Activated CD4-positive, alpha-beta T cell treated with anti-CD3 and anti-CD28 coated beads, Interleukin-2, Interleukin-6, amounts not matched to agents 100 ng/mL and 50 ng/mL, durations not matched to agents 16 hours and 8 hours (primary cell): ENCODE measurements at places on chromosomes 7 and 10.

DNA sequence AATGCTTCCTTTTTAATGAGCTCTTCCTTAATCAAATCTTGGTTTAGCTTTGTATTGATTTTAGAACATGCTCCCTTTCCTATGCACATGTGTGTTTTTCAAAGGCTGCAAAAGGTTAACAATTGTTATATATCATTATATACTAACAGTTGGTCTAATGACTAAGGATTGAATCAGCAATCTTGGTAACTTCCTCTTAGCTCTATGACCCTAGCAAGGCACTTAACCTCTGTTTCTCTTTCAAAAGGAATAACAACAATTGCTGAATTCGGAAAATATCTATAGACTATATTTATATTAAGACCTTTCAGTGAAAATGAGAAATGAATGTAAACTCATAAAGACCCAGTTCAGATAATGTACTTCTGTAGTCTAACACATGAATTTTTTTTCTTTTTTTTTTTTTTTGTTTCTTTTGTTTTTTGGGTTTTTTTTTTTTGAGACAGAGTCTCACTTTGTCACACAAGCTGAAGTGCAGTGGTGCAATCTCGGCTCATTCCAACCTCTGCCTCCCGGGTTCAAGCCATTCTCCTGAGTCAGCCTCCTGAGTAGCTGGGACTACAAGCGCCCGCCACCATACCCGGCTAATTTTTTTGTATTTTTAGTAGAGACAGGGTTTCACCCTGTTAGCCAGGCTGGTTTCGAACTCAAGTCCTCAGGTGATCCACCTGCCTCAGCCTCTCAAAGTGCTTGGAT, 48.8 kb downstream of the HOXA1 start:
- no peak for DNase-seq

DNA sequence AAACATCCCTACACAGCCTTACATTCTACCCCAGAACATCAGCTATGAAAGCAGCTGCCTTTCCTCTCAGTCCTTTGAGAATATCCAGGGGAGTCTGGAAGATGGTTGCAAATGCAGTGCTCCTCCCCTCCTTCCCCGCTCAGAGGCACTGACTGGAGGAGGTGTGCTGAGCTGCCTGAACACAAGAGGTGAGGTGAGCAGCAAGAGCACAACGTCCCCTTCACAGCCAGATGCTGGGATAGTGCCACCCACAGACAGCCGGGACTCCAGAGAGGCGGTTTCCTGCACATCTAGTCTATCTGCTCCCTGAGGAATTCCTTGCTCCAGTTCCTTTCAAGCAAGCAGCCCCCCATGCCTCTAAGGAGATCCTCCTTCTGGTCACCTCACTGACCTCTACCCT, 74.2 kb downstream of the EZH2 start:
- no peak for DNase-seq

DNA sequence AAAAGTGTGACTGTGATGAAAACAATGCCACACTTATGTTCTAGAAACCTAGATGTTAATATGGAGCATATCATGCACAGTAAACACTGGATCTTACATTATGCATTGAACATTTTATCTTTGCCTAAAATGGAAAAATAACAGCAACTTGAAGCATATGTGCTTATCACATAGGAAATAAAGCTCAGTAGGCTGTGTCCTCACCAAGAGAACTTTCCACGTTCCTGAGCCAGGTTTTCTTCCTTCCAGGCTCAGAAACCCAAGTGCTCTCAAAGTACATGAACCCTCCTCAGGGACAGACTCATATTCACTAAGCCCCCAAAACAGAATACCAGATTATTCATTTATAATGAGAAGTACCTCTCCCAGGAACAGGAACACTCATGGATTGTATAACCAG, 79.4 kb upstream of the PRKAR2B start:
- DNase-seq: no peak

- no peak for DNase-seq
These were observed 272.5 kb downstream of the SEMA3A start for GRCh38 chr7:83921941-83922607.

DNA sequence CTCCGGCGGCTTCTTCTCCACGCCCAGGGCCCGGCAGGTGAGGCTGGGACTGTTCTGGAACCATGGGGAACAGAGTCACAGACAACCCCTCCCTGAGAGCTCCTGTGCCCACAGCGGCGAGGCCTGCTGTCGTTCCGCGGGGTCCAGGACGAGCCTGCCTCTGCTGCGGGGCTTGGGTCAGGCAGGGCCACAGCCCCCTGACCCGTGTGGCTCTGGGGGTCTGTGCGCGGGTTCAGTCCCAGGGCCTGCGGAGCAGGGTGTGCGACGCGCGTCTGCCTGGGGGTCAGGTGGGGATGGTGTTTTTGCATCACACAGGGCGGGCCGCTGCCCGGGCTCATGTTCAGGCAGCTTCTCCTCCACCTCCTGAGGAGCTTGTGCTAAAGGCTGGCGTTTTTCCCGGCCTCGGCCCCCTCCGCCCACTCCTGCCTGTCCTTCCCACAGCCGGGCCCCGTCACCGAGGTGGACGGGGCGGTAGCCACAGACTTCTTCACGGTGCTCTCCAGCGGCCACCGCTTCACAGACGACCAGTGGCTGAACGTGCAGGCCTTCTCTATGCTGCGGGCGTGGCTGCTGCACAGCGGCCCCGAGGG, 8.4 kb downstream of the AP5Z1 start:
- DNase-seq: no peak

DNA sequence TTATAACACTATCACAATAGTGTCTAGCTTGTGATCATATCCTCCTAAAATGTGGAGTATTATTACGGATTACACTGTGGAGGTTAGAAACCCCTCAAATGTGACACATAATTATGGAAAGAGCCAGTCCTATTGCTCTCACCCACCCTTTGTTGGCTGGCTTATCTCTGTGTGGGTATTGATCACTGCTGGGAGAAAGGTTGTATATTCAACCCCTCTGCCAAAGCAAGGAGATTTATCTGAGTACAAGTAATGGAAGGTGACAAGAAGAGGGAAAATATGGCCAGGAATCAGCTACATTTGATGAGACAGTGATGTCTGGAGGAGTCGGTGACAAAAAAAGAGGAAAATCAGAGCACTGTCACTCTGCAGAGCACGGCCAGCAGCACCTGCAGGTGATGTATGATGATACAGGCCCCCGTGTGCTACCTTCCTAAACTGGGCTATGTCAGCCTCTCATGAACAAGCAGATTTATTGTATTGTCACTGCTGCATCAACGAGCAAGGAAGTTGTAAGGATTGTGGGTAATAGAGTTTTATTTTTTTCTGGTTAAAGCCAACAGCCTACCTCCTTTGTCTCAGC, 235.3 kb downstream of the PHF14 start:
- no peak for DNase-seq

GRCh38 chr10:87740254-87740655, 77.8 kb downstream of the ATAD1 start:
- DNase-seq: no peak

DNA sequence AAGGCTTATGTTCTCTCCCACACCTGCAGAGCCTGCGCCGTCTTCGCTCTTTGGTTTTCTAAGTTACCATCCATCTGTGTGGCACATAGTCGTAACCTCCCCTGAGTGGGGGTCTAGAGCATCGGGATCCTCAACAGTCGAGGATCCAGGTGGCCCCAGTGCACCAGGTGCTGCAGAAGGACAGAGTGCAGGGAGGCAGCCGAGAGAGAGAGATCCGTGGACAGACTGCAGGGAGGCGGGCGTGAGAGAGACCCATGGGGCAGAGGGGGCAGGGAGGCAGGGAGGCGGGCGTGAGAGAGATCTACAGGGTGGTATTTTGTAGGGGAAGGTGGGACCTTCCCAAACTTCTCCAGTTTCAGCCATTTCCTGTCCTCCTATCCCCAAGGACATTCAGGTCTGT, 42.3 kb downstream of the PFKP start:
- no peak for DNase-seq

DNA sequence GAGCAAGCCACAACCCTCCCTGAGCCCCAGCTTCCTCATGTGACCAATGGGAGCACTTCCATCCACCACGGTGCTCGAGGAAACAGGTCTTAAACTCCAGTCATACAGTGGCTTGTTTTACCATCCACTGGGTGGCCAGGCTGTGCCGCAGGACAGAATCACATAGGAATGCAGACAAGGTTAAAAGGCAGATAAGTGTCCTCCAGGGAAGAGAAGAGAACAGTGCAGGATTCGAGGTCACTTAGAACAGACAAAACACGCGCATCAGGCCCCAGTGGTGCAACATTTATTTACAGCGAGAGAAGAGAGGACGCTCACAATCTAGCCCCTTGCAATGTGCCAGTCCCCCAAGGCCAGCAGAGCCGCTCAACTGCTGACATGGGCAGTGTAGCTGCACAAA, 92.8 kb downstream of the TMEM130 start:
- no peak for DNase-seq

- DNase-seq: peak; percentile 57
These were observed 42.7 kb downstream of the SPDYE5 start for GRCh38 chr7:75534727-75535307.

DNA sequence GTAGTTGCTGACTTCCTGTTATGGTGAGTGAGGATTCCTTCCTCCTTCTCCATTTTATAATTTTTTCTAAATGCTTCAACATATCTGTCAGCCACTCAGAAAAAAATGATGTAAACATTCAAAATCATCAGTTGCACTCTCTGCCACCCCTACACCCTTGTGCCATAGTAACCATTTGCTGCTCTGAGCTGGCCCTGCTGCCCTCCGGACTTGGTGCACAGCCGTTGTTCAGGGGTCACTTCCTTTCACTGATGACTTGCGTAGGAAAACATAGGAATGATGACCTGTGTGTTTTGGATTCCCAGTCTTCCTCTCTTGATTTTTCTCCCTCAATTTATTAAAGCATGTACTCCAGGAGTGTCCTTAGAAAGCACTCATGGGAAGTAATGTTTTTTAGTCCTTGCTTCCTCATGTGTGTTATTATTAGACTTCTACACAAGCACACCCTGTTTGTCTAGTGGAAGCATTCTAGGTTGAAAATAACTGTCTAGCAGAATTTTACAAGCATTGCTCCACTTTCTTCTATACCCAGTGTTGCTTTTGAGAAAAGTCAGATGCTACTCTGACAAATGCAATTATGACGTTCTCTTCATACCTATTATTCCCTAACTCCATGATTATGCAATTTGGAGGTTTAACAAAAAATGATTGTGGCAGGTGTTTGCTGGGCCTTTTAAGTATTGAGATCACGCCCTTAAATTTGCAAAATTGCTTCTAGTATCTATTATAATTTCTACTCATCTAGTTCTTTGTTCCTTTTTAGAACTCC, 62.6 kb upstream of the MTPN start:
- DNase-seq: no peak

- no peak for DNase-seq
These were observed 2.6 kb downstream of the ABI1 start for GRCh38 chr10:26857991-26858706.

DNA sequence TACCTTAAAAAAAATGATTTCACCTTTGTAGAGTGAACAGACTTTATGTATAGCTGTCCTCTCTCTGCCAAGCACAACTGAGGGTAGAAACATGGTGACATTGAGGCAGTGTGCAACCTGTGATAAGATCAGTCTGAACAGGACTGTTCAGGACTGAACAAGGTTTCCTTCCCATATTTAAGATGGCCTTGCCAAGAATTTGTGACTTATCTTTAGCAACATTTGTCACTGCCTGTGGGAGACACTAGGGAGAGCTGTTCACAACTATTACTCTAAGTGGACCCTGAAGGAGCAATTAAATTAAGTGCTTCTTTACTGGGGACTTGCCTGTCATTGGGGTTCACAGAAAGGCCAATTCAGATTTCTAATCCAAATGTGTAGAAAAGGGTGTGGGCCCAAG, 6.7 kb downstream of the OR13A1 start:
- no peak for DNase-seq

DNA sequence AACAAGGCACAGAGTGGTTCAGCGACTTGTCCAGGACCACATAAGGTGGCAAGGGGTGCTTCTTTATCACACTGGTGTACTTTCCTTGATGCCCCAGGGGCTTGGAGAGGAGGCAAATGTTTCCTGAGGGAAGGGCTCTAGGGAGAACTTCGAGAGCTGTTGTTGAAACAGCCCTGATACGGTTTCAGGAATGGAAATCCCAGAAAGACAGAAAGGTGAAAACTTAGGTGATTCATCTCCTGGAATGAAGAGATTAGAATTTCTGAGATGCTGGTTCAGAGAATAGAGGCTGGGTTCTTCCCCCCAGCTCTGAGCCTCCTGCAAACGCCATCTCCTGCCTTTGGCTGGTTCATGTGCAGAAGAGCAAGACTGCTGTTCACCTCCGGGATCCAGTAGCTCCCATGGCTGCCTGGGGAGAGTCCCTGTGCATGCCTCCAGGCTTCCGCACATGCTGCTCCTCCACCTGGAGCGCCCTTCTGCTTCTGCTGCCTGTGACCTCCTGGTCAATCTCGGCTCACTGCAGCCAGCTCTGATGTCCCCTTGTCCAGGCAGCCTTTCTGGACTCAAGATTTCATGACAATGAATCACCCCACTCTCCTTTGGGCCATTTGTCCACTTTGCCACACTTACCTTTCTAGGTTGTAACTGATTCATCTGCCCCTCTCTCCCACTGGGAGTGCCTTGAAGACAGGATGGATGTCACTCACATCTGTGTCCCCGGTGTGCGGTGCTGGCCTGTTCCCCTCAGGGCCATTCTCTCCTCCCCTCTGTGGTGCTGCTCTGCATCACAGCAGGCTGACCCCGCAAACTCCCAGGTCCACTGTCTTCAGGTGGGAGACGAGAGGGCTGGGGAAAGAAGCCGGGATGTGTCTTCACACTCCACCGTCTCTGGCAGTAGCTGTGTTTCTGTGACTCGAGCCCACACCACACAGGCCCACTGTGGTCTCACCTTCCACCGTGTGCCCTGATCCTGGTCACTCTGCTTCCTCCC, 3.6 kb upstream of the CDH23 start:
- DNase-seq: no peak

- DNase-seq: no peak
These were observed 8.4 kb upstream of the PURB start for GRCh38 chr7:44893710-44894234.

DNA sequence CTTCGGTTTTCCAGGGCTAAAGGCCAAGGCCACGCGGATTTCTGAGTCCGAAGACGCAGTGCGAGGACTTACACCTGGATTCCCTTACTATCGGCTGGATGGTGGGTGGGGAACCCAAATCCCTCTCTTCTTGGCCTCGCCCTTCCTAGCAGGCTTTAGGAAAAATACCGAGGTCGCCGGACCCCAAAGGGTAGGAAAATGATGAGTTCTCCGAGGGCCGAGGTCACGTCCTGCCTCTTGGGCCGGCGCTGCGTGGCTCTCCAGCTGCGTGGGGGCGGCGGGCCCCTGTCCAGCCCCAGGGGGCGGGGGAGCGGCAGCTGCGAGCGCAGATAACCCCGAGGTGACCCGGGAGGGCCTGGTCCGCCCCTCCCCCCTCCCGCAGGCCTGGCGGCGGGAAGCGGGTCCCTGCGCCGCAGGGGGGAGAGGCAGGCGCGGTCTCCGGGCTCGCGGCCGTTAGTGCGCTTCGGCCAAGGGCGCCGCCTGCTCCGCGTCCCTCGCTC, 805 bp upstream of the HMX3 start:
- no peak for DNase-seq

DNA sequence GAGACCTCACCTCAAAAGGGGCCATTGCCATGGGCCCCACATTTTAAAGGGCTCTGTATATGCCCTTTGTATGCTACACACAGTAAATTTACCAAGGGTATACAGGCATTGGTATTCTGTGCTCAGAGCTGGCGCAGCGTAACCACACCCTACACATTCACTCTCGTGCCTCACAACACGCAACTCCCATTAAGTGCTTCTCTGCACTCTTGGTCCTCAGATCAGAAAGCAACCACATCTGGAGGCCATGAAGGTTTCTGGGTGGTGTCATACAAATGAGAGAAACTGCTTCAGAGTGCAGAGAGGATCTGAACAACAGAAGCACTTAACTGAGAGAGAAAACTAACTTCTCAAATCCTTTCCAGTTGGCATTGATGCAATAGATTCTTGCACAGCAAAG, 9.4 kb upstream of the CACUL1 start:
- DNase-seq: no peak
